ENCODE measurements at places on chromosomes 16 and 17.

DNA sequence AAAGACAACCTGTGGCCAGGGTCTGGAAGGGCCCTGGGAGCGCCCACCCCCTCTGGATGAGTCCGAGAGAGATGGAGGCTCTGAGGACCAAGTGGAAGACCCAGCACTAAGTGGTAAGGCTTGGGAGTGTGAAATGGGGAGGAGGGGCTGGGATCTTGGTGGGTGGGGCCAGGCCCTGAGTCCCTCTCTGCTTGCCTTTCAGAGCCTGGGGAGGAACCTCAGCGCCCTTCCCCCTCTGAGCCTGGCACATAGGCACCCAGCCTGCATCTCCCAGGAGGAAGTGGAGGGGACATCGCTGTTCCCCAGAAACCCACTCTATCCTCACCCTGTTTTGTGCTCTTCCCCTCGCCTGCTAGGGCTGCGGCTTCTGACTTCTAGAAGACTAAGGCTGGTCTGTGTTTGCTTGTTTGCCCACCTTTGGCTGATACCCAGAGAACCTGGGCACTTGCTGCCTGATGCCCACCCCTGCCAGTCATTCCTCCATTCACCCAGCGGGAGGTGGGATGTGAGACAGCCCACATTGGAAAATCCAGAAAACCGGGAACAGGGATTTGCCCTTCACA, 1.2 kb upstream of the STARD3 start:
- DNase-seq, result no peak

- no peak for DNase-seq
Observed at GRCh38 chr17:78820841-78821240, 19.8 kb downstream of the USP36 start.

GRCh38 chr17:21108651-21109050, 18.1 kb upstream of the DHRS7B start:
- DNase-seq, result no peak

- DNase-seq, result no peak
Observed at GRCh38 chr17:76545918-76546555, 6.2 kb downstream of the PRCD start.

DNA sequence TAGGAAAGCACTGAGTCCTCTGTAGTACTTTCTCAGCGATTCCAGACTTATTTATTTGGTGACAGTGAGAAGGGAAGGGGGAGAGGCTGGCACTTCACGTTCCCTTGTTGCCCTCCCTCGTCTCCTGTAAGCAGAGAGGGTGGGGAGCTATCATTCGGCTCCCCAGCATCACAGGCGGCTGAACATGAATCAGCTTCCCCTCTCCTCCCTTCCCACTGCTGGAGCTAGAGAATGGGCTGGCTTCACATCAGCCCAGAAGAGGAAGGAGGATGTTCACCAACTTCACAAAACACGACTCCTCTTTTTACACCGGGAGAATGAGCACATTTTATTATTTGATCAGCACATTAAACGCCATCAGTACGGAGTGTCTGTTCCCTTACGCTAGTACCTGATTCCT, 6.7 kb upstream of the CMIP start:
- no peak for DNase-seq

- no peak for DNase-seq
Observed at GRCh38 chr17:59418732-59419166, 87.3 kb downstream of the YPEL2 start.

GRCh38 chr16:12480286-12480685, 323.4 kb downstream of the CPPED1 start:
- DNase-seq, result no peak

GRCh38 chr16:2007081-2007836, 2.4 kb downstream of the ZNF598 start:
- DNase-seq, result no peak

DNA sequence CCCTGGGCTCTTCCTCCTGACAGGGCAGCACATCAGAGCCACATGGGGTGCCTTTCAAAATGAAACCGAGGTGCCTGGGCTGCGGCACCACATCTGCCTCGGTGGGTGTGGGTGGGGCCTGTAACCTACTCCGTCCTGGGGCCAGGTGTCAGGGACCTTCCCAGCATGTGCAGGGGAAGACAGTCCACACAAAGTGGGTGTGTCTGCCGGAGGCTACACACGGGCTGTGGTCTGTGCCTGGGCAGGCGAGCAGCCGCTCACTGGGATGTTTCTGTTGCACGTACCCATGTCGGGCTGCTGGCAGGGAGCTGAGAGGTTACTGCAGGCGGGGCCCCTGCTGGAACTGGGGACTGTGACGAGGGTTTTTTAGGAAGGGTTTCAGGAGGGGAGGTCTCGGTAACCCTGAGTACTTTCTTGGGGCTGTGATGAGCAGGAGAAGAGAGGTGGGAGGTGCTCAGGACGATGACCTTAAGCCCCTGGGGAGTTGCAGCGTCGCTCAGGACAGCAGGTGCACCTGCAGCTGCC, 351.2 kb downstream of the SEC14L1 start:
- no peak for DNase-seq

GRCh38 chr17:35797918-35798317, 2.5 kb upstream of the MMP28 start:
- no peak for DNase-seq

- no peak for DNase-seq
Observed at GRCh38 chr16:30011714-30012504, 1.1 kb upstream of the DOC2A start.

- DNase-seq, result no peak
Observed at GRCh38 chr16:78950768-78951167, 649.8 kb downstream of the MAF start.

DNA sequence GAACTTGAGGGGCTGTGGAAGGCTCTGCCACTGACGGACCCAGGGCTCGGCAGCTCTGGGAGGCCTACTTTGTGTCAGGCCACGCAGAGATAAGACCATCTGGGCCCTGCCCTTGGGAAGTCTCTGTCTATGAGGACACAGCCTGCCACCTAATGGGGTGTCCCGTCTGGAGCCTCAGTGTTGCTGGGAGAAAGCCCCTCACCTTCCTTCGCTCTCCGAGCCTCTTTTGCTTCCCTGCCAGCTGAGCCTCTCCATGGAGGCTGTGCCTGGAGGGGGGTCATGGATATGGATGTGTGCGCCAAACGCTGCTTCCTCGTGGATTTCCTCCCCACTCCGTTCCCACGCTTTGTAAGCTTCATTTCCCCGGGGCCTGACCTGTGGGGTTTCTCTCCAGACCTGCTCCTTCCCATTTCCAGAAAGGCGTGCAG, 228.8 kb downstream of the SEC14L1 start:
- DNase-seq, result no peak

DNA sequence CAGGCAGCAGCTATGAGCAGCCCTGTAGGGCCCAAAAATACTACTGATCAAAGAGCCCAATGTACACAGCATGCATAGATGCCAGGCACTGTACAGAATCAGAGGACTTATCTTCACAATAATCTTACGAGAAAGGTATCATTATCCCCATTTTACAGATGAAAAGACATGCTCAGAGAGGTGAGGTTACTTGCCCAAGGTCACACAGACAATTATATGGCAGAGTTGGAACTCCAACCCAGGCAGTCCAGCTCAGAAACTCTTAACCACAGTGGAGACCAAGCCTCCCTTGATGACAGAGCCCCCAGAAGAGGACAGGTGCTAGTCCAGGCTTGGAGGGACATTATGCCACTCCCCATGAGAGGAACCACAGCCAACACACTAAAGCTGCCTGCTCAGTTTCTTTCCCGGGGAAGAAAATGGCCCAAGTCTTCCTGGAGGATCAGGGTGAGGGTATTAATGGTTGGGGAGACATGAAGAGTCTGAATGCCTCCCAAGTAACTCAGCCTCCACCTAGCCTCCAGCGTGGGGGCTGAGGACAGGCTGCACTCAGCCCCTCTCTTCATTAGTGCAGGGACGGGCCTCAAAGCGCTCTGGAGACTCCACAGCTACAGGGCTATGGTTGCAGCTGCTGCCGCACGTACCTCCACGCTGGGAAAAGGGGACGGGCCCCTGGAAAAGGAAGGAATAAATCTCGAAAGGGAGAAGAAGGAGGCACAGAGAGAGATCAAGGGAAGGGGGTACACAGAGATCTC, 826 bp downstream of the UNC119 start:
- DNase-seq, result no peak

DNA sequence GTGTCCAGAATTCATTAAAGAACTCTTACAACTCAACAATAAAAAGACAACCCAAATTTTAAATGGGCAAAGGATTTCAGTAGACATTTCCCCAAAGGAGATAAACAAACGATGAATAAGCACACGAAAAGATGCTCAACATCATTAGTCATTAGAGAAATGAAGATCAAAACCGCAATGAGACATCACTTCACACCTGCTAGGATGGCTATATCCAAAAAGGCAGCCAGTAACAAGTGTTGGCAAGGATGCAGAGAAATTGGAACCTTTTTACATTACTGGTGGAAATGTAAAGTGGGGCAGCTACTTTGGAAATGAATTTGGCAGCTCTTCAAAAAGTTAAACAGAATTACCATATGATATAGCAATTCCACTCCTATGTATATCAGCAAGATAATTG, 42.0 kb downstream of the PITPNM3 start:
- DNase-seq, result no peak

DNA sequence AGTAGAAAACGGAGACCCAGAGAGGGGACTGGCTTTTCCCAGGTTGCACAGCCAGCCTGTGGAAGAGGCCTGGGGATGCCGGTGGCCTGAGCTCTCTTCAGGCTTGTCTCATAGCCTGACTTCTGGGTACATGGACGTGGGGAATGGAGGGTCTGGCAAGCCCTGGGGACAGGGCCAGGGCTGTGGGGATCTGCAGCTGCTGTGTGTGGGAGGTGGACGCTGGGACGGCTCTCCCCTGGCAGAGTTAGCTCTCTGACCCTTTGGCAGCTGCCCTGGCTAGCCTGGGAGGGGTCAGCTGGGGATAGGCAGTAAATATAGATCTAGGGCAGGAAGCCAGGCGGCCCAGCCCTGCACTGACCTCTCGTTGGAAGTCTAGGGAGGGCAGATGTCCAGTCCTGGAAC, 20.5 kb downstream of the SLC4A1 start:
- DNase-seq, result no peak

- peak; percentile 71 for DNase-seq
Observed at GRCh38 chr17:61416540-61417363, 17.1 kb downstream of the TBX2 start.

DNA sequence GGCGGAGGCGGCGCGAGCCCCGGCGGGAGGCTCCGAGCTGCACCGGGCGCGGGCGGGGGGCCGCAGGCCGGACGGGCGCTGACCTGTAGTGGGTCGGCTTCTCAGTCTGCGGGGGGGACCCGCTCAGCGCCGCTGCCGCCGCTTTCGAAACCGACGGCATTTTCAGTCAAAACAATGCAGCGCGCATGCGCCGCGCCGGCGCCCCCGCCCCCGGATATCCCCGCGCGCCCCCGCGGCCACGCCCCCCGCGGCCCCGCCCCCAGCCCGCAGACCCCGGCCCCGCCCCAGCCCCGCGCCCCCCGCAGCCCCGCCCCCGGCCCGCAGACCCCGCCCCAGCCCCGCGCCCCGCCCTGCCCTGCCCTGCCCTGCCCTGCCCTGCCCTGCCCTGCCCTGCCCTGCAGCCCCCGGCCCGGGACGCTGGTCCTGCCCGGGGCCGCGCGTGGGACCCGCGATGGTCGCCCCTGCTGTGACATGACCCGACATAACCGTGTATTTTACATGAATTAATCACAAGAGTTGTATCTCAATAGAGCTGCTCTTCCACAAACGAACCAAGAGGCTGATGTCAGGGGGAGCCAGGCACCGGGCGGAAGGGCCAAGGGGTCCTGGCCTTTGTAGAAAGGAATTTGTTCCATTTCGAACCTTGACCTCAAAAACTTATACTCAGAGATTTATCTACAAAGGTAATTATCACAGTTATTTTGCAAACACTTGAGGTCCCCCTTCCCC, at the start of gene UNKL:
TSS of gene UNKL (minus strand) at position 173 of the 729 bp plus-strand sequence. CDS start at position 160, 13 bp downstream.
- peak; percentile 18 for DNase-seq

DNA sequence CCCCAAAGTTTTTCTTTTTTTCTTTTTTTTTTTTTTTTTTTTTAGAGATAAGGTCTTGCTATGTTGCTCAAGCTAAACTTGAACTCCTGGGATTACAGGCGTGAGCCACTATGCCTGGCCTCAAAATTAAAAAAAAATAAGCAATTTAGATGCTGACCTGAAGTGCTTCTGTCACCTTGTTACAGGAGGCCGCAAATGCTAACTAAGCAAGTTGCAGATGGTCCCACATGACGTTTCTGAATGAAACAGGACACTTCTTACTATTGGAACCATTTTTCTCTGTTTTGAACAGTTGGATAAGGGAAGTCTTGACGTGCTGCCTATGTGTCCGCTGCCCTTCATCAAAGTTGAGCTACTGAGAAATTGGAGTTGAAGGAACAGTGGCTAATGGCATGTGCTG, 8.8 kb downstream of the ANKRD40CL start:
- DNase-seq, result no peak

DNA sequence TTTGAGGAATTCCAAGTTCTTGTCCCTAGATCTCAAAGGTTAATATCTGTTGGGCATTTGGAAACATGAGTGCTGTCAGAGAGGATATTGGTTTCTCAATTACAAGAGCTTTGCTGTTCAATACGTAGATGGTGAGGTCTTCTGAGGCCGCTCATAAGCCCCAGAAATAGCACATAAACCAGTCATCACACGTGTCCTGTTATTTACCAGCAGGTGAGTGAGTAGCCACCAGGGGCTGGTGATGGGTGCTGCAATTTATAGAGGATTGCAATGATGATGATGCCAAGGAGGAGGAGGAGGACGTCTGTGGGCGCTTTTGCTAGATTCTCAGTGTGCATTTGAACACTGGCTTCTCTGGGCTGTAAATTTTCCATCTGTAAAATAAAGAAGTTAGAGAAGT, 89.0 kb downstream of the SALL1 start:
- no peak for DNase-seq

GRCh38 chr17:20284022-20284421, 183.3 kb downstream of the LGALS9B start:
- DNase-seq, result peak; percentile 19

- DNase-seq, result no peak
Observed at GRCh38 chr17:76822184-76822778, 45.9 kb upstream of the MGAT5B start.

GRCh38 chr17:7222972-7223292, 3.2 kb downstream of the ACADVL start:
- no peak for DNase-seq

DNA sequence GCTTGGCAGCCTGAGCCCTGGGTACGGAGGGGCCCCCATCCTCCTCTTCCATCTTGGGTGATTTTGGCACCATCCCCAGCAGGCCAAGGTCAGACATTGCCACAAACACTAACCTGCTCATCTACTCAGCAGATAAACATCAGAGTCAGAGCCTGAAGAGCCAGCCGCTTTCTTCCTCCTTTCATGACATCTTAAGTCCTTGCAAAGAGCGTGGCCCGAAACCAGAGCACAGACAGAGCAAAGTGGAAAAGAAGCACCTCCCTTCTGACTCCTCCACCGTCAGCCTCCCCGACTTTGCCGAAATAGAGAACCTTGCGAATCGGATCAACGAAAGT, 60.4 kb upstream of the RPH3AL start:
- DNase-seq, result no peak

DNA sequence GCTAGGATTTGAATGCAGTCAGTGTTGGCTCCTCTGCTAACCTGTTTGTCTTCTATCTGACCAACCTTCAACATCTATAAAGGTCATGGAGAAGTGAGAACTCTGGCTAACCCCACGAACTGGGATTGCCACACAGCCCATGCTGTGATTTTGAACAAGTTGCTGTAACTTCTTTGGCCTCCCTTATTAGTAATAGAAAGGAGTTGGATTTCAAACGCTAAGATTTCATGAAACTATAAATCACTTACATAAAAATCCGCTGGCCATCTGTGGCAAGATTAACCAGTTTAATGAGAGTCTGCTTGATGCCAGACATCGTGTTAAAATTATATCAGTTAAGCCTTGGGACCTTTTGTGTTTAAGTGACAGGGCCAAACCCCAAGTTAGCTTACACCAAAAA, 53.4 kb downstream of the HSD17B2 start:
- peak; percentile 28 for DNase-seq

Measured in GM04504 (cell line).